Activated CD8-positive, alpha-beta memory T cell treated with anti-CD3 and anti-CD28 coated beads for 1 hour (primary cell): ENCODE measurements at places on chromosomes 7 and 10.

- no peak for DNase-seq
Measured at GRCh38 chr7:80843018-80843677, 75.7 kb downstream of the SEMA3C start.

DNA sequence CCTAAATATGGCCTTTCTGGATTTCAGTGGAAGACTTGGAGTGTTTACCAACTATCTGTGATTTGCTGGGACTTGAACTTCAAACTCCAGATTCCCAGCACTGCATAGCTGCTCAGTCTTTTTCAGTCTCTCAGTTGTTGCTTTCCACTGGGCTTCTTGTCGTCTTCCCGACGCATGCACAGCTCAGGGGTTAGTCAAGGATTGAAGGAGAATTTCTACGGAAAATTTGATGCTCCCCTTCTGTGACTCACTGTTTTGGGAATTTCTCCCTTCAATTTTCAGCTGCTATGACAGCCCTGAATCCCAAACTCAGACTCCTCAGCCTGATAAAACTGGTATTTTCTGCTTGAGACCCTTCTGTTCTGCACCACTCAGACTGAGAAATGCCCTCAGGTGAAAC lies 91.7 kb downstream of the CYP26A1 start:
- DNase-seq = no peak

DNA sequence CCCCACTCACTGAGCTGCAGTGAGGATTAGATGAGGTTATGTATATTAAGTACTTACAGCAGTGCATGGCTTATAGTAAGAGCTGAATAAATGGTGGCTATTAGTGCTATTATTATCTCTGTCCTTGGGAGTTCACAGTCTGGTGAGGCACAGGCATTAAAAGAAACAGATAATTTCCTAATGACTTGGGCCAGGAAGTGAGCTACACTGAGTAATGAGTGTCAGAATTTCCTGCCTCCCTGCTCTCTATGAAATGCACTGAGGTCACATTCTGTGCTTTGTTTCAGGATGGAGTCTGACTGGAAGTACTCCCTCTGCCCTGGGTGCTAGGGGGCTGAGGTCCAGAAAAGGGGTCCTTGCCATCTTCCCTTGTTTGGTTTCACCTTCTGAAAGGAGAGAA lies 48.7 kb upstream of the LOXL4 start:
- DNase-seq = no peak

GRCh38 chr10:68348265-68348741 lies 15.6 kb upstream of the PBLD start:
- no peak for DNase-seq

- no peak for DNase-seq
Measured at GRCh38 chr7:140314573-140315480, 83.5 kb downstream of the SLC37A3 start.

DNA sequence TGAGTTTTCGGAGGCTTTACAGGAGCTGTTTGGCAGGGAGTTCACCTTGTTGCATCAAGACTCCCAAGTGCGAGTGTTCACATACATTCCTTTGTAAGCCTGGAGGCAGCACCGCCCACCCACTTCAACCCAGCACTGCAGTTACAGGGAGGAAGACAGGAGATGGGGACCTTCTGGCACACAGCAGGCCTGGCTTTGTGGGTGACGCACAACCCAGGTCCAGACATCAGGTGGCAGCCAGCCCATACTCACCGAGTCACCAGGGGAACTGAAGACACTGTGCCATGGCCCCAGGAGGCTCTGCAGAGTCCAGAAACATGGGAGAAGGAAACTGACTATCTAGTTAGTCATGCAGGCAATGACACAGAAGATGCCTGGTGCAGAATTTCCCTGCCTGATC lies 305.9 kb upstream of the RNF32 start:
- DNase-seq = no peak

- DNase-seq = no peak
Measured at GRCh38 chr10:112217386-112218035, 33.9 kb upstream of the GPAM start.

DNA sequence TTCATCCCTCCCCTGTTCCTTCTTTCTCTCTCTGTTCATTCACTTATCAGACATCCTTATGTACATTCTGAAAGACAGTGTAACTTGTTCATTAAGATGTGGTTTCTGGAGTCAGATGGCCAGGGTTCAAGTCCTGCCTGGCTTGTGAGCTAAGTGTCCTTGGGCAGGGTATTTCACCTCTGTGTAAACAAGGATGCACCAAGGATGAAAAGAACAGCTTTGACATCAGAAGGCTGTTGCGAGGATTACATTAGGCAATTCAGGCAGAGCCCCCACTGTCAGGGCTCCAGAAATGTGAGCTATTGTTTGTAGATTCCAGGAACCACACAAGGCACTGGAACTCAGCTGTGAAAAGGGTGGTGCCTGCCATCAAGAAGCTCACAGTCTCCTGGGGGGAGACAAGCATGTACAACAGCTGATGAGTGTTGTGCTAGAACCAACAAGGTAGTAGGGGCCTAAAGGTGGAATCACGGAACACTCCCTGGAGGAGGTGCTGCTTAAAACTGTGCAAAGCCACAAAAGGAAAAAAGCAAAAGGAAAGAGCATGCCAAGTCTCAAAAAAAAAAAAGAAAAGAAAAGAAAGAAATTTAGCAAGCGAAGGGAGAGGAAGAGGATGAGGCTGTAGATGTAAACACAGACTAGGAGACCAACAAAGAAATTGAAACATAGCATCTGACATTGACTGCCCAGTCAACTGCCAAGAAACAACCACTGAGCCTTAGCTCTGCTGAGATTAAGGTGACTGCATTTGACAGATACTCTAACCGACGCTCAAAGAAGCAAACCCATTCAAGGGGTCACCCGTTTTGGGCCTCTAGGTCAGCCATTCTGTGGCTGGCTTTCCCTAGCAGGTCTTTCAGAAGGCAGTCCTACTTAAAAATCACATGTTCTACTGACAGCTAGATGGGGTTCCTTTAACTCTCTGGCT lies 12.5 kb downstream of the PDLIM1 start:
- no peak for DNase-seq

DNA sequence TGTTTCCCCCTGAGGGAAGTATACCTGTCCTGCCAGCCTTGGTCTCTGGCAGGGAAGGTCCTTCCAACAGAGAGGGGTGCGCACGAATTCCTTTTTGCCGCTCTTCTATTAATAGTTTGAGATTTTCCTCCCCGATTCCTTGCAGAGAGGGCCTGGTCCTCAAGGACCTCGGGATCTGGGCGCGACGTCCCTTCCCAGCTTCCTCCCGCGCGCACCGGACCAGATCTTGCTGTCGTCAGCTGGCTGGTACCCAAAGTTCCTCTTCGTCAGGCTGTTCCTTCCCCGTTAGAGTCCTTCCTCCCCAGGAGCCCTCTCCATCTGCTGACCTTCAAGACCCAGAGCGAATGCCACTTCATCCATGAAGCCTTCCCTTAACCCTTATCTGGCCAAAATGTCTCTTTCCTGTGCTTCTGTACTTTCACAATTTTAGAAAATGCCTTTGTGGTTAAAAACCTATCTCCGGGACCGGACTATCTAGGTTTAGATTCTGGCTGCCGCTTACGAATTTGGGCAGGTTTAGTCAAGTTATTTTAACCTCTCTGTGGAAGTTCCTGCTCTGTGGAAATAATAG lies 851 bp upstream of the GOT1 start:
- no peak for DNase-seq

GRCh38 chr10:123562387-123562786 lies 103.8 kb upstream of the GPR26 start:
- DNase-seq = no peak

DNA sequence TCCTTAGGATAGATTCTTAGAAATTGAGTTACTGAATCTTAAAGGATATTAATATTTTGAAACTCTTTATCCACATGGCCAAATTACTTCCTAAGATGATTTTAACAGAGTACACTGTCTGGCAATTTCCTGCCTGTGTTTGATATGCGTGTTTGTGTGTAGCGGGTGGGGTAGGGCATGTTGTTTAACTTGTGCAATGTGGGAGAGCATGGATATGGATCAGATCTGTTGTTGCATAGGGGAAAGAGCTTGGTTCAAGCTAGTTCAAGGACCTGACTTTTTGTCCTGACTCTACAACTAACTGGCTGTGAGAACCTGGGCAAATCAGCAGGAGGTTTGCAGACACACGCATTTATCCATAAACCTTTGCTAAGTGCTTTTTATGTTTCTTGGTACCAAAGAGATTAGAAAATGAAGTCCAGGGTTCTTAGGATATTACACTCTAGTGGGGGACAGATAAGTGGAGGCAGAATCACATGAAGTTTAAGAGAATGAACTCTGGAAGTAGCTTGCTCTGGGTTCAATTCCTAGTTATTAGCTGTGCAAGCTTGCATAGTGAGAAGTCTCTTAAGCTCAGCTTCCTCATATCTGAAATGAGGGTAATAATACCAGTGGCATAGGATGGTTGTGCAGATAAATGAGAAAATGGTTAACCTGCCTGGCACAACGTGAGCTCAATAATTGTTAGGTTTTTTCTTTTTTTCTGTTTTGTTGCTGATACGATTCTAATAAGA lies 96.3 kb upstream of the PRR15 start:
- DNase-seq = no peak

DNA sequence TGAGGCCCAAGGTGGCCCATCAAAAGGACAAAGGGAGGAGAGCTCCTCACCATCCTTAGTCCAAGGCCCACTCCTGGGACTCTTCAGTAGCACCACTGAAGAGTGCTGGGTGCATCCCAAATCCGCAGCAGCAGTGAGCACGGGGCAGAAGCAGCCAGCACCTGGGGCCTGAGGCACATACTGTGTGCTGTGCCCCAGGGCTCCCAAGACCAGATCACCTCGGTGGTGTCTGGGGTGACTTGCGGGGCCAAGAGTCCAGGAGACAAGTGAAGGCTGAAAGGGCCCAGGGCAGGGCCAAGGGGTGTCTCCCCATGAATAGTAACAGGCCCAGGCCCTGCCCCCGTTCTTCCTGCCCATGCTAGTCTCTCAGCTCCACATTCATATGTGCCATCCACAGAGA lies 59.9 kb upstream of the INSIG1 start:
- no peak for DNase-seq

- no peak for DNase-seq
Measured at GRCh38 chr10:35523670-35524225, 81.4 kb upstream of the GJD4 start.

- DNase-seq = no peak
Measured at GRCh38 chr10:114103284-114103683, 59.6 kb downstream of the ADRB1 start.

DNA sequence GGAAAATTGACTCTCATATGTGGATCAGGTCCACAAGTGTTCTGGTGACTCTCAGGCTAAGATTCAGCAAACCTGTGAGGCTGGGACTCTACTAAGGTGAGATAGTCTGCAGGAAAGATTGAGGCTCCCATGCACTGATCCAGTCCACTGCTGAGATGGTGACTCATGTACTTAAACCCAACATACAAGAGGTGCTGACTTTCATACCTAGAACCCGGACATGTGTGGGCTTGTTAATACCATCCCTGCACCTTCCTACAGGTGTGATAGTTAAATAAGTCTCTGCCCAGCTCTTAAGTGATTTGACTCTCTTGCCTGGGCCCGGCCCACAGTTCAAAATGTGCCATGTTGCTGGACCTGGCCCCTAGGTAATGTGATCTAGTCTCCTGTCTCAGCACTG lies 27.1 kb upstream of the ZNF107 start:
- DNase-seq = no peak

- DNase-seq = no peak
Measured at GRCh38 chr10:29765330-29765729, 130.6 kb upstream of the SVIL start.

GRCh38 chr7:114212721-114213429 lies 201.7 kb upstream of the FOXP2 start:
- no peak for DNase-seq

- no peak for DNase-seq
Measured at GRCh38 chr10:19974138-19974537, 157.9 kb downstream of the PLXDC2 start.

- no peak for DNase-seq
Measured at GRCh38 chr7:79822620-79823240, 311.9 kb upstream of the GNAI1 start.

GRCh38 chr10:31197886-31198285 lies 121.1 kb upstream of the ZEB1 start:
- DNase-seq = no peak

- DNase-seq = no peak
Measured at GRCh38 chr7:22241805-22242390, 115.1 kb downstream of the RAPGEF5 start.

GRCh38 chr10:17219024-17219423 lies 9.0 kb upstream of the VIM start:
- DNase-seq = no peak

GRCh38 chr7:5429857-5430611 lies 6.4 kb upstream of the TNRC18 start:
- DNase-seq = no peak

DNA sequence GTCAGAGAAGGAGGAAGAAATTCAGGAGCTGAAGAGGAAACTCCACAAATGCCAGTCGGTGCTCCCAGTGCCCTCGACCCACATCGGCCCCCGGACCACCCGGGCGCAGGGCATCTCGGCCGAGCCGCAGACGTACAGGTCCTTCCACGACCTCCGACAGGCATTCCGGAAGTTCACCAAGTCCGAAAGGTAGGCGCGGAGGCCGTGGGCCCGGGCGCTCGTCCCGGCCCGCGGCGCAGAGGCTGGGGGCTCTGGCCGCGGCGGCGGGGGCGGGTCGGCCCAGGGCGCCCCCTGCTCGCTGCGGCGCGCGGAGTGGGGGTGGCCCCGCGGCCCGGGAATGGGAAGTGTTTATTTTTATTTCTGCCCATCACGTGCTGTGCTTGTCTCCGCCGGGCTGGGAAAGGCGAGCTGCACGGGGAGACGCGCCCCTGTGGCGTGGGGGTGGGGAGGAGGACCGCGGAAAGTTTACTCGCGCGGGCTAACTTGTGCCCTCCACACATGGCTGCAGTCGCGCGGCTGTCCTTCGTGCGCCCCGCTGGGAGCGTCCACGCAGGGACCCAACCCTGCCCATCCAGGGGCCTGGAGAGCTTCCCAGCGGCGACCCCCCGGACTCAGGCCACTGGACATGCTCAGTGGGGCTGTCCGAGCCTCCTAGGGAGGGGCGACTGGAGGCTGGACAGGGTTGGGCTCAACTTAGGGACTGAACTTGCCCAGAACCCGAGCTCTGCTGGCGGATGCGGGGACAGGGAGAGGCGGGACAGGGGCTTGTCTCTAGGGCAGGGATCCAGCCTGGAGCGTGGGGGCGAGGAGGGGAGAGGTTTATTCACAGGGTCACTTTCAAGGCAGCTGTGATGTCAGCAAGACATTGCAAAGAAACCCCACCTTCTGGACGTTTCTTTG lies 82.6 kb upstream of the PRKG1 start:
- no peak for DNase-seq

- DNase-seq = no peak
Measured at GRCh38 chr10:49767752-49768151, 5.6 kb upstream of the OGDHL start.
